ENCODE measurements at places on chromosomes 1 and 21.

GRCh38 chr1:66696771-66697170, 55.5 kb upstream of the DYNLT5 start:
- no peak for DNase-seq

GRCh38 chr1:53298045-53298637, 29.7 kb downstream of the LRP8 start:
- no peak for DNase-seq

DNA sequence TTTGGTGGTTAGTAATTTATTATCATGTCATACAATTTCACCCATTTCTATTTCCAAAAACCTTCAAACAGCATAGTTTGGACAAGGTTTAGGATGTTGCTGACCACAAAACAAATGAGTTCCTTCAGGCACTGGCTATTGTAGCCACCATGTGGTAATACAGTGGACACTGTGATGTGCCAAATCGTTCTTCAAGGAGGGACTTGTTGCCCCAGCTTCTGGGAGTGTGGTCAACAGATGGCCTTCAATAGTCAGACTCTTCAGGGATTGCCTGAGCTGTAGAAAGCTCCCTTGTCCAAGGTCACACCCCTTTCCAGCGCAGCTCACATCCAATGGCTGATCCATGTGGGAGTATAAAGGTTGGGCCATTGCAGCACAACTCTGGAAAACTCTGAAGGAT, 2.6 kb downstream of the PDE4B start:
- peak; percentile 24 for DNase-seq

- DNase-seq, result no peak
Observed at GRCh38 chr1:156682166-156682890, 5.1 kb upstream of the NES start.

GRCh38 chr1:98668733-98669132, 7.2 kb downstream of the SNX7 start:
- no peak for DNase-seq

GRCh38 chr1:70961374-70961975, 86.1 kb downstream of the PTGER3 start:
- DNase-seq, result peak; percentile 14

GRCh38 chr1:18999359-18999758, 42.9 kb upstream of the IFFO2 start:
- DNase-seq, result no peak

GRCh38 chr1:1922702-1922955, 3.5 kb upstream of the TMEM52 start:
- no peak for DNase-seq

DNA sequence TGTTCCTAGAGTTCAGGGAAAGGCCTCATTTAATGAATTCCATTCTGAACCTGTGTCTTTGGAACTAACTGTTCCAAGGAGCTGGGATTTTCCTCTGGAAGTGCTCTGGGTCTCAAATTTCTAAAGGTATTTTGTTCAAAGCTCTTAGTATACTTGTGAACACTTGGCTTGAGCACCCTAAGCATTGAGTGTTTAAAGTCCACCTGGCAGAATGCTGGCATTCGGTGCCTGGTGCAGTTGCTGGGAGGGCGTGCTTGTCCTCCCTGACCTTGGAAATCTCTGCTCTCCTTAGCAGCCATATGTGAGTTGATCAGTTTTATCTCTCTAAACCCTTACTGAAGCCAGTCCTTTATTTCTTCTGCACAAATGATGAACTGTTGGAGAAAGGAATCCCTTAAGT, 3.0 kb downstream of the MTARC2 start:
- DNase-seq, result peak; percentile 5

DNA sequence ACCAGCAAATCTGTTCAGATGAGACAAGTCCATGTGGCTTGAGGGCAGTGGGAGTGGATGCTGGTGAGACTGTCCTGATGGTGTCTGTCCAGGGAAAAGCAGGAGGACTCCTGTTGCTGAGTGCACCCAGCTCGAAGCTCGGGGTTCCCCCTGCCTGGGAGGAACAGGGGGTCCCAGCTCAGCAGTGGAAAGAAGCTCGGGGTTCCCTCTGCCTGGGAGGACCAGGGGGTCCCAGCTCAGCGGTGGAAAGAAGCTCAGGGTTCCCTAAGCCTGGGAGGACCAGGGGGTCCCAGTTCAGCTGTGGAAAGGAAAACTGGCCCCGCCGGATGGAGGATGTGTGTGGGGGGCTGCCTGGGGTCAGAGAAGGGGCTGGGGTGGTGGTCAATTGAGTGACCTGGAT, 39.1 kb downstream of the CRYAA start:
- DNase-seq, result no peak

DNA sequence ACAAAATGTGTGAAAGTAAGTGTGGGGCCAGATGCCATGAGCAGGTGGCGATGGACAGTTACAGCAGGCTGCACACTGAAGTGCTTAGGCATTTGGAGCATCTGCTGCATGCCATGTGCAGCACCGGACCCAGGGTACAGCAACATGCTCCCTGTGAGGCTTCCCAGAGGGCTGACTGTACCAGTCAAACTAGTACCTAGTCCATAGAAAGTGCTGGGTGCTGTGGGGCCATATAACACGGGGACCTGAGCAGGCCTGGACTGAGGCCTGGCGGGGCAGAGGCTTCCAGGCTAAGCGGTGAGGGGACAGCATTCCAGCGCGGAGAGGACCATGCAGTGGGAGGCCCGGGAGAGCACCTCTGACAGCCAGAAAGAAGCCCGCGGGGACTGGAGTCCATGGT, 29.9 kb upstream of the PKP1 start:
- DNase-seq, result peak; percentile 94

GRCh38 chr1:36675106-36675505, 192.4 kb upstream of the CSF3R start:
- no peak for DNase-seq

DNA sequence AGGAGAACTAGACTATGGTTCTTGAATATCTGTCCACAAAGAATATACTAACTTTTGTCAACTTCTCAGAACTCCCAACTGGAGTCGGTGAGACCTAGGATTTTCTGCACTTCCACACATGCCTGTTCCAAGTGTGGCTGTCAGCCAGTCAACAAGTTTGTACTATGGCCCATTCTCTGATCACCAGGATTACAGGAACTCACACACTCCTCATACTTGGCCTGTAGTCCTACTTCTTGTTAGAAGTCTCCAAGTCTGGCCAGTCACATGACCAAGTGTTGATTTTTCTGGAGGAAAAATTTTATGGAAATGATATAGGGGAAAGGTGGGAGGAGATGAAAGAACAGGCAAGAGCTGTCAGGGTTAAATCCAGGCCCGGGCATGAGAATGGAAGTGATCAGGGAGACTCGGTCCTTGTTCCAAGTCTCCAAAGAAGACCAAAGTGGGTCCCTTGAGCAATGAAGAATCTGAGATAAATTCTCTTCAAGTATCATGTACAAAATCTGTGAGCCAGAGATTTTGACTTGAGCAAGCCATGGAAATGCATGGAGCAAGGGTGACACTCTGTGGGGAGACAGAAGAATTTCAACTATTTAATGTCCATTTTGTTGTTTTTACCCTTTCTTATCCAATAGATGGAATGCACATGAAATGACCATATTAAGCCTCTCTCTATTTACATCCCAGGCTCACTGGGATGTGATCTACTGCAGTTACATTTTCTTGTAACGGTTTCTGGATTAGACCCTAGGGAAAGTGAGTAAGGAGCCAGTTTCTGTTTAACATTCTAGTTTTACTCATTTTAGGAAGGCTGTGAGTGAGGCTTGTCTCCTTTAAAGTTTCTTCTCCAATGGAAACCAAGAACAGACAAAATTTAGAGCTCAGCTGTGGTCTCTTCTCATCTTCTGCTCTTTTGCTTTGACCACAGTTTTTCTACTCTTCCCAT, 320.9 kb downstream of the ASTN1 start:
- no peak for DNase-seq

GRCh38 chr21:38443110-38443509, 55.2 kb downstream of the ERG start:
- no peak for DNase-seq

DNA sequence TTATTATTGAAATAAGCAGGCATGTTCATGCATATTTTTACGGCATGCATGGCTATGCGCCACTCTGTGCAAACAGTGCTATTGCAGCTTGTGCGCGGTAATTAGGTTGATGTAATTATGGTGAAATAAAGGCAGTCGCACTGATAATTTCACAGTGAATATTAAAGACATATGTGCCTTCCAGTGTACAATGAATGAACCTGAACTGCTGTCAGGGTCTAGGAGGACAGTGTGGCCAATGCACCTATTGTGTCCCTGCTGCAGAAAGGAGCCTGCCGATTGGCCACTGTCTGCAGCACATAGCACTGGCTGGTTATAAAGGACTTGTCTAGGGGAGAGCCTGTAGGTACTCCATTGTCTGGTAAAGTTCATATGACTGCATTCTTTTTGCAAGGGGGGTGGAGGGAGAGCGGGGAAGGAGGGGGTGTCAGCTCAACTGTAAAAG, 340.4 kb downstream of the USP25 start:
- DNase-seq, result peak; percentile 18

GRCh38 chr1:56797065-56797685, 22.0 kb downstream of the FYB2 start:
- no peak for DNase-seq

GRCh38 chr1:8347635-8348034, 29.7 kb downstream of the SLC45A1 start:
- DNase-seq, result no peak

DNA sequence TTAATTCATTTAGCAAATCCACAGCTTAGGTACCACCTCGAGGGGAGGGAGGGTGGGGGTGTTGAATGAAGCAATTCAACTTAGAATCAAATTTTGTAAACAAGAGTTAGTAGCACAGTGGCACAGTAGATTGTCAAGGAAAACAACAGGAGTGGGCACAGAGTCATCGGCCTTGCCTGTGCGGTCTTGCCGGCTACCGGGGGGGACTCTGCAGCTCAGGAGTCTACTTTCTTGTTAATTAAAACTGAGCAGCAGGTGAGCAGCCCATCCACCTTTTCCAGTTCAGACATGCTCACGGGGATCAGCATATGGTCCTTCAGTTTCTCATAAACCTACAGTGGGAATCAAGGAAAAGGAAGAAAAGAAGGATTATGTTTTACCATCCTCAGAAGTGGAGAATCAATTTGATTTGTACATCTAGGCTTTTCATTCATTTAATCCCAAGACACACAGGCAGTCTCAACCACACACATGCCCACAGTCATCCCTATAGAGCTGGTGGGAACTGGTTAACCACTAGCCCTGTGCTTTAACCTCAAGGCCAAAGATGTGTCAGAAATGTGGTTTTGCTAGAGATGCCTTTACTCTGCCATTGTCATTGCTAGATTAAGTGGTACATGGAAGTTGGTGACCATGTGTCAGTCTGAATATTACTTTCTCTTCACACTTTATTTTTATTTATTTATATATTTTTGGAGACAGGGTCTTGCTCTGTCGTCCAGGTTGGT, 45.0 kb upstream of the BCL10 start:
- no peak for DNase-seq

DNA sequence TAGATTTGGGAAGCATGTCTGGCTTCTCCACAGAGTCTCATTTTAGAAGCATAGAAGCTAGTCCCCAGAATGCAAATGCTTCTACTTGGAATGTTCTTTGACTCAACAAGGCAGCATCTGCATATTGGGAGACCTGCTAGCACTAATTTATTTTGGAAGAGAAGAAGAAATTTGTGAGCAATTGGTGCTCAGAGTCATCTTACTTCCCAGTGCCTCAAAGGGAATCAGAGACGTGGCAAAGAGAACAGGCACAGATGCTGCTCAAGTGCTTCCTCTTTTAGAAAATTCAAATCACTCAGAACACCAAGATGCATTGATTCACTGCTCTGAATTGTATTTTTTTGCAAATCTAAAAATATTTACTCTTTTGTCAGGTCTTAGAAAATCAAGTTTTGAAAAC, 255.7 kb downstream of the BRINP2 start:
- no peak for DNase-seq

DNA sequence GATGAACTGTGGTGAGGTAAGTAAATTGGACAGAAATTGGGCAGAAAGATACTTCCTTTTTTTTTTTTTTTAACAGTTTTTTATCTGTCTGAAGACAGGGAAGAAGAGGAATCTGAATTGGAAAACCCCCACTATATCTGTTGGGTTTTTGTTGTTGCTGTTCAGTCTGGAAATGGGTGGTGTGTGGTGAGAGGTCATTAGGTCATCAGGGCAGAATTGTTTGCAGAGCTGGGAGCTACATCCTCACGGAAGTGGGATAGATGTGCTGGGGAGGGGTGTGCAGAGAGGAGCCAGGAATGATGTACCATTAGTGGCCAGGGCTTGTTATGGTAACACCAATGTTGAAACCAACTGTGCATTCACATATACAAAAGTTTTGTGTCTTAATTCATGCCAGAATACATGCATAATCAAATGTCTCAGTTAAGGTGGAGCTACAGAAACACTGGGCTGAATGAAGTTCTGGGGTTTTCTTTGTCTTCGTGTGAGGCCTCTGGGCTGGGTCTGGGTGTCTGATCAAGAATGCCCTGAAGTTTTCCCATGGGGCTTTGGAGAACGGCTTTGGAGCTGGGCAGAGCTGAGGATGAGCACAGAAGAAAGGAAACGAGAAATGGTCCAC, 12.4 kb downstream of the USP25 start:
- DNase-seq, result no peak

GRCh38 chr1:179144626-179145025, 62.8 kb downstream of the TOR3A start:
- no peak for DNase-seq

GRCh38 chr1:214848101-214848500, 234.4 kb upstream of the KCNK2 start:
- DNase-seq, result no peak

GRCh38 chr1:244409701-244410100, 42.0 kb downstream of the ADSS2 start:
- no peak for DNase-seq

GRCh38 chr1:45566722-45567121, 16.1 kb downstream of the AKR1A1 start:
- no peak for DNase-seq

- no peak for DNase-seq
Observed at GRCh38 chr1:157412308-157412707, 140.0 kb downstream of the FCRL5 start.

- DNase-seq, result no peak
Observed at GRCh38 chr1:12095452-12096263, 32.6 kb downstream of the TNFRSF8 start.

- DNase-seq, result no peak
Observed at GRCh38 chr1:183821309-183821888, 16.5 kb downstream of the RGL1 start.

DNA sequence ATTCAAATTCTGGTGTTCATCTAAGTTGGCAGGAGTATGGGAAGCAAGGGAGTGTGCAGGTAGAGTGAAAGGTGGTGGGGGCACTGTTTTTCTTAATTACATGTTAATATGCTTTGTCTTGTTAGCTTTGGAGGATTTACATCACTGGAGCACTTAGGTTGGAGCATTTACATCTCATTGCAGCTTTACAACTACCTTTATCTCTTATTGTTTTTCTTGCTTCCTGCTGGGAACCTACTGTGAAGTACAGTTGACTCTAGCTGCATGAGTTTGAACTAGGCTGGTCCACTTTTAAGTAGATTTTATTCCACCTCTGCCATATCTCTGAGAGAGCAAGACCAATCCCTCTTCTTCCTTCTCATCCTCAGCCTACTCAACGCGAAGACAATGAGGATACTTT, 554.8 kb upstream of the B3GALT2 start:
- DNase-seq, result no peak

DNA sequence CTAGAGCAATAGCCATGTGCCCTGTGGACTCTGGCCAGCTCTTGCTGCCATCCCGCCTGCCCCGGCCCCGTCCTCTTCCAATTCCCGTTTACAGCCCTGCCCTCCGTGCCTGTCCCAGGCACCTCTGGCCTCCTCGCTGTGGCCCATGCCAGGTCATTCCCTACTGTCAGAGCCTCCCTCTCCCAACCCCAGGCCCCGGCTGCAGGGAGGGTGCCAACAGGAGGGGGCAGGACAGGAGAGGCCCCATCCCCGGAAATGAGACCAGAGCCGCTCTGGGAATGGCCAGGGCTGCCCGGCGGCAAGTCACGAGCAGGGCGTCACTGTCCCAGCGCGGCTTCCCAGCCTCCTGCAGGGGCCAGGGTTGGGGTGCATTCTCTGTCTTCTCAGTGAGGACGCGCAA, 23.5 kb upstream of the TSPEAR start:
- DNase-seq, result no peak

Data from NCI-H524 treated with DMSO at 0.1 percent for 48 hours (cell line).